Heart right ventricle (tissue), 16 donors: ENCODE measurements at places on chromosomes 5 and 9. TPM values are rescaled to one million over a fixed set of nuclear protein-coding genes. Genes with fewer than 3 reads are reported as not detected.

- no peak for DNase-seq
- H3K4me3 ChIP-seq, result no peak overlapping the region
- no peaks in the 10 kb centered on the region for H3K36me3 ChIP-seq
- no peaks in the 10 kb centered on the region for H3K4me1 ChIP-seq
These were observed 120.1 kb downstream of the ZNF622 start for GRCh38 chr5:16345454-16345853.

Gene ELAVL2
- polyA plus RNA-seq, result not detected

DNA sequence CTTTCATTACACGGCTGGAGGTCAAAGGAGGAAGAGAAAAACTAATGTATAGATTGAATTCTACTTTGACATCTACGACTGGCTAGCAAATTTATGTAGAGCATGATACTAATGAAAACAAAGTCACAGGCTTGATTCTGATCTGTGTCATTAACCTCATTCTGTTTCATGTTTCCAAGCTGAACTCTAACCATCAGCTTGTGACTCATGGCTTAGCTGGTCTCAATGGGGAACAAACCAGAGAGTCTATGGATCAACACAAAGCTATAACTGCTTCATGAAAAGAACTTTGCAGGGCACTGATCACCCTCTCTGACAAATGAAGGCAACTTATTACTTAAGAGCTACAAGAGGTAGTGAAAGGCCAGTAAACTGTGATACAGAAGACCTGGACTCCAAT lies 23.6 kb upstream of the PDE4D start:
- H3K36me3 ChIP-seq, result no peaks in the 10 kb centered on the region
- H3K27ac ChIP-seq, result no peak overlapping the region
- no peak overlapping the region for H3K4me3 ChIP-seq
- no peaks in the 10 kb centered on the region for H3K4me1 ChIP-seq

GRCh38 chr5:9105851-9106250 lies 440.0 kb downstream of the SEMA5A start:
- H3K27me3 ChIP-seq, result no peaks in the 10 kb centered on the region
- no peak overlapping the region for H3K27ac ChIP-seq
- no peak overlapping the region for H3K4me3 ChIP-seq
- no peak for DNase-seq
- H3K36me3 ChIP-seq, result peaks cover 18% of the 10 kb centered on the region

- H3K27ac ChIP-seq, result no peak overlapping the region
- no peaks in the 10 kb centered on the region for H3K4me1 ChIP-seq
- H3K4me3 ChIP-seq, result no peak overlapping the region
- peaks cover 27% of the 10 kb centered on the region for H3K27me3 ChIP-seq
These were observed 90.3 kb downstream of the BARX1 start for GRCh38 chr9:93864840-93865239.

DNA sequence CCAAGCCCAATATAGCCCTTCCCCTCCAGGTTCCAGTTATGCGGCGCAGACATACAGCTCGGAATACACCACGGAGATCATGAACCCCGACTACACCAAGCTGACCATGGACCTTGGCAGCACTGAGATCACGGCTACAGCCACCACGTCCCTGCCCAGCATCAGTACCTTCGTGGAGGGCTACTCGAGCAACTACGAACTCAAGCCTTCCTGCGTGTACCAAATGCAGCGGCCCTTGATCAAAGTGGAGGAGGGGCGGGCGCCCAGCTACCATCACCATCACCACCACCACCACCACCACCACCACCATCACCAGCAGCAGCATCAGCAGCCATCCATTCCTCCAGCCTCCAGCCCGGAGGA lies 6.3 kb downstream of the NR4A3 start:
- H3K27ac ChIP-seq, result no peak overlapping the region
- H3K27me3 ChIP-seq, result peaks cover 38% of the 10 kb centered on the region
- peaks cover 27% of the 10 kb centered on the region for H3K4me1 ChIP-seq
- H3K36me3 ChIP-seq, result peaks cover 10% of the 10 kb centered on the region
- H3K4me3 ChIP-seq, result no peak overlapping the region
- DNase-seq, result no peak

DNA sequence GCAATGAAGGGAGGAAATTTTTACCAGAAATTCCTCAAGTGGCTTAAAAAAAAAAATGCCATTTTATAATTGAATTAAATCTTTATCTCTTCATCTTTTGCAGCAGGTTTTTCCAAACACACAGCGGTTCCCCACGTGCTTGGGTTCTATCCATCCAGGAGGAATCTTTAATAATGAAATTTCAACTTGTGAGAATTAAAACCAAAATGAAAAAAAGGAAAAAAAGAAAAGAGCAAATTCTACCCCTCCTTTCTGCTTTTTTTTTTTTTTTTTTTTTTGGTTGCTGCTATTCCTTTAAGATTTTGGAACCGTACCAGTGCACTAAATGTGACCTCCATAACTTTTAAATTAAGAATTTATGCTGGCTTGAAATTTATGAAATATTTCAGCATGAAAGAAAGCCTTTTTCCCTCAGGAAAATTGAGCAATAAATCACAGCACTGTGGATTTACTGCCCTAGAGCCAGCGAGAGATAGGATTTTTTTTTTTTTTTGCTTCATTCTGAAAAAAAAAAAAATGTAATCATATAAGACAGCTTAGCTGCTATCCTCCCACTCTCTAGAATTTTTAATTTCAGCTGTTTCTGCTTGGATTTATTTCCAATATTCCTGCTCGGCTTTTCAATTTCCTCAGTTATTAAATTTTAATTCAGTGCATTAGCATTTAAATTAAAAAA lies 88.5 kb downstream of the ZNF618 start:
- no peak overlapping the region for H3K27ac ChIP-seq
- H3K36me3 ChIP-seq, result no peaks in the 10 kb centered on the region
- H3K4me1 ChIP-seq, result peaks cover 6% of the 10 kb centered on the region
- H3K27me3 ChIP-seq, result no peaks in the 10 kb centered on the region
- no peak overlapping the region for H3K4me3 ChIP-seq

DNA sequence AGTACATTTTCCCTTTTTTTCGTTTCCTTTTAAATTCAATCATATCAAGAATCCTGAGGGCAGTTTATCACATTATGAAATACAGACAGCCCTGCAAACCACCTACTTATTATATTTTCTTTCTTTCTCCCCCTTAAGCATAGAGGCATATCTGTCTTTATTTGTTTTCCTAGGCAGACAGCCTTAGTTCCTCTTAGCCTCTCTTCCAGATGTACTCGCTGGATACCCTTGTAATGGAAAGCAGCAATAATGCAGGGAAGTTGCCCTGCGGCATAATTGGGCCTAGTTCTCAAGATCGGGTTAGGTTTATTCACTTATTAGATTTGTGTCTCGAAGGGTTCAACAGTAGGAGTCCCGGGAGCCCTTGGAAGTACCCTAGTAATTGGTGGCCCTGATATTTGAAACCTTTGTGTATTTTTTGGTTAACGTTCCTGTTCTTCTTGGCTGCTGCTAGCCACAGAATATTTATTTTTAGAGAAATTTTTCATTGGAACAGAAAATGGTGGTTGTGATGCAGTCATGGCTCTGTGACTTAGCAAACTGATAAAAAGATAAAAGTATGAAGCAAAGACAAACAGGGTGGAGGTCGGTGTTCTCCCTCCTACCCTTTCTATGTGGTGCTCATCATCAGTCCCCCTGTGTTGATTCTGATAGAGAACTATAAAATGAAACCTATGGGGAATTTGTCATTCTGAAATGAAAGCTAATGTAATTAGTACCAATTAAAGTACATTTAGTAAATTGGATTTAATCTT lies 6.4 kb downstream of the TLE4 start:
- peak overlapping the region; percentile 2 for H3K27ac ChIP-seq
- H3K4me1 ChIP-seq, result peaks cover 62% of the 10 kb centered on the region
- H3K4me3 ChIP-seq, result peak overlapping the region; percentile 23
- no peaks in the 10 kb centered on the region for H3K27me3 ChIP-seq
- no peak for DNase-seq

GRCh38 chr9:80449513-80449912 lies 877.7 kb downstream of the TLE4 start:
- H3K4me1 ChIP-seq, result no peaks in the 10 kb centered on the region
- H3K4me3 ChIP-seq, result no peak overlapping the region
- DNase-seq, result no peak

Gene PIP5KL1
- polyA plus RNA-seq, result not detected

DNA sequence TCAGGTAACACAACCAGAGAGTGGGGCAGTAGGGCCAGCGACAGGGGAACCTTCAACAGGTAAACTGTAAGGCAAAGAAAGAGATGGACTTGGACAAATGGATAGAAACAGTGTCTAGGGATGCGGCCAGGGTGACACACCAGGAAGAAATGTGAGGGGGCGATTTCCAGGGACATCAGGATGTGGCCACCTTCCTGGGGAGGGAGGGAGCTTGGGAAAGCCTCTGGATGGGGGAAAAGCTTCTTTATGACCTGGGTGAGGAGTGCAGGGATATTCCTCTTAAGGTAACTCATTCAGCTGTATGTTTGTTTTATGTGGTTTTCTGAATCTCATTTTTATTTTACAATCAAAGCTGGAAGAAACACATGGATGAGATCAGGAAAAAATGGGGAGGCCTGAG lies 11.9 kb upstream of the NXNL2 start:
- no peaks in the 10 kb centered on the region for H3K4me1 ChIP-seq
- H3K27me3 ChIP-seq, result no peaks in the 10 kb centered on the region
- H3K4me3 ChIP-seq, result no peak overlapping the region

DNA sequence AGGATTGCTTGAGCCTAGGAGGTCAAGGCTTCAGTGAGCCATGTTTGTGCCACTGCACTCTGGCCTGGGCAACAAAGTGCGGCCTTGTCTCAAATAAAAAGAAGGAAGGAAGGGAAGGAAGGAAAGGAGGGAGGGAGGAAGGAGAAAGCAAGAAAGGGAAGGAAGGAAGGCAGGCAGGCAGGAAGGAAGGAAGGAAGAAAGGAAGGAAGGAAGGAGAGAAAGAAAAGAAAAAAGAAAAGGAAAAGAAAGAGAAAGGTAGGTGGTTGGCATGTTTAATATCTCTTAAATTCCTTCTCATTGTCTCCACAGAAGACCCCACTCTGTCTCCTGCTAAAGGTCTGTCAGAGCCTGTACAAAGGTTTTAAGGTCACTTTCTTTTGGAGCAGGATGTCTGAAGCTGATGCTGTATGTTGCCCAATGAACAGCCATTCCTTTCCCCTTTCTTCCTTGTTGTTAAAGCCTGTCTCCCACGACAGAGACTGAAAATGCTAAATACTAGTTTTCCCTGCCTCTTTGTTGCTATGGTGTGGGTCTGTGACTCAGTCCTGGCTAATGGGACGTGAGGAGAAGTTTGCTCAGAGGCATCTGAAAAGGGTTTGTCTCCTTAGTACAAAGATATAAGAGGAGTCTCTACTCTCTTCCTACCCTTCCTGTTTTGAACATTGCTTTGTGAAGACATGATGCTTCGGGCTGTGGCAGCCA lies 213.3 kb downstream of the PCSK1 start:
- H3K27me3 ChIP-seq, result no peaks in the 10 kb centered on the region
- no peak for DNase-seq
- H3K27ac ChIP-seq, result no peak overlapping the region
- no peaks in the 10 kb centered on the region for H3K4me1 ChIP-seq
- no peaks in the 10 kb centered on the region for H3K36me3 ChIP-seq

Gene PCDHA3
- 0.03 TPM for polyA plus RNA-seq

Gene MED22
- polyA plus RNA-seq, result 23.6 TPM

DNA sequence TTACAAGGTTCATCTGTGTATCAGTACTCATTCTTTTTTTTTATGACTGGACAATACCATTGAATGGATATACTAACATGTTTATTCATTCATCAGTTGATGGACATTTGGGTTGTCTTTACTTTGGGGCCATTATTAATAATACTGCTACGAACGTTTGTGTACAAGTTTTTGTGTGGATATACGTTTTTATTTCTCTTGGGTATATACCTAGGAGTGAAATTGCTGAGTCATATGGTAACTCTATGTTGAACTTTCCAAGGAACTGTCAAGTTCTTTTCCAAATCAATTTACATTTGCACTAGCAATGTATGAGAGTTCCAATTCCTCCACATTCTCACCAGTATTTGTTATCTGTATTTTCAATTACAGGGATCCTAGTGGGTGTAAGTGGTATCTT lies 12.0 kb upstream of the LECT2 start:
- no peak for DNase-seq
- peak overlapping the region; percentile 28 for H3K27ac ChIP-seq

GRCh38 chr5:5980538-5980895 lies 397.8 kb downstream of the MED10 start:
- H3K36me3 ChIP-seq, result no peaks in the 10 kb centered on the region
- H3K4me1 ChIP-seq, result no peaks in the 10 kb centered on the region
- DNase-seq, result no peak
- H3K4me3 ChIP-seq, result no peak overlapping the region
- no peak overlapping the region for H3K27ac ChIP-seq
- H3K27me3 ChIP-seq, result no peaks in the 10 kb centered on the region

Gene TMEM141
- 95.6 TPM for polyA plus RNA-seq

Gene CER1
- not detected for polyA plus RNA-seq

Gene DNAJC25
- polyA plus RNA-seq, result 7.8 TPM

Gene IL7R
- polyA plus RNA-seq, result 0.54 TPM

GRCh38 chr5:130102960-130103359 lies 198.7 kb downstream of the CHSY3 start:
- H3K4me1 ChIP-seq, result no peaks in the 10 kb centered on the region
- no peak overlapping the region for H3K4me3 ChIP-seq
- no peak overlapping the region for H3K27ac ChIP-seq

- no peak overlapping the region for H3K27ac ChIP-seq
- no peak for DNase-seq
- H3K36me3 ChIP-seq, result no peaks in the 10 kb centered on the region
- H3K27me3 ChIP-seq, result no peaks in the 10 kb centered on the region
- H3K4me3 ChIP-seq, result no peak overlapping the region
These were observed 33.9 kb downstream of the EPB41L4B start for GRCh38 chr9:109286981-109287380.

GRCh38 chr5:84393969-84394368 lies 9.3 kb upstream of the EDIL3 start:
- DNase-seq, result no peak
- H3K27ac ChIP-seq, result no peak overlapping the region
- no peak overlapping the region for H3K4me3 ChIP-seq
- no peaks in the 10 kb centered on the region for H3K27me3 ChIP-seq
- no peaks in the 10 kb centered on the region for H3K4me1 ChIP-seq

- H3K27me3 ChIP-seq, result no peaks in the 10 kb centered on the region
- peaks cover 7% of the 10 kb centered on the region for H3K4me1 ChIP-seq
- no peaks in the 10 kb centered on the region for H3K36me3 ChIP-seq
These were observed 544.4 kb downstream of the EFNA5 start for GRCh38 chr5:107126341-107126740.

- no peaks in the 10 kb centered on the region for H3K27me3 ChIP-seq
- no peak overlapping the region for H3K4me3 ChIP-seq
- no peak overlapping the region for H3K27ac ChIP-seq
- DNase-seq, result no peak
These were observed 122.4 kb downstream of the ADGRV1 start for GRCh38 chr5:90680921-90681563.

GRCh38 chr9:69599232-69599971 lies 72.8 kb downstream of the APBA1 start:
- H3K4me3 ChIP-seq, result no peak overlapping the region
- H3K36me3 ChIP-seq, result no peaks in the 10 kb centered on the region
- no peak for DNase-seq

Gene NDFIP1
- polyA plus RNA-seq, result 25.2 TPM

Gene PCDHA13
- polyA plus RNA-seq, result not detected

GRCh38 chr9:114184866-114185265 lies 29.5 kb downstream of the COL27A1 start:
- no peaks in the 10 kb centered on the region for H3K36me3 ChIP-seq
- H3K4me1 ChIP-seq, result peaks cover 23% of the 10 kb centered on the region
- no peak for DNase-seq
- no peak overlapping the region for H3K27ac ChIP-seq
- no peak overlapping the region for H3K4me3 ChIP-seq
